GM23248 (cell line): ENCODE measurements at places on chromosomes 4 and X. TPM values are rescaled to one million over a fixed set of nuclear protein-coding genes. Genes with fewer than 3 reads are reported as not detected.

GRCh38 chrX:43553257-43553656, 102.8 kb upstream of the MAOA start:
- DNase-seq, result no peak

GRCh38 chr4:39227906-39228305, 45.6 kb downstream of the WDR19 start:
- DNase-seq, result peak; percentile 1

DNA sequence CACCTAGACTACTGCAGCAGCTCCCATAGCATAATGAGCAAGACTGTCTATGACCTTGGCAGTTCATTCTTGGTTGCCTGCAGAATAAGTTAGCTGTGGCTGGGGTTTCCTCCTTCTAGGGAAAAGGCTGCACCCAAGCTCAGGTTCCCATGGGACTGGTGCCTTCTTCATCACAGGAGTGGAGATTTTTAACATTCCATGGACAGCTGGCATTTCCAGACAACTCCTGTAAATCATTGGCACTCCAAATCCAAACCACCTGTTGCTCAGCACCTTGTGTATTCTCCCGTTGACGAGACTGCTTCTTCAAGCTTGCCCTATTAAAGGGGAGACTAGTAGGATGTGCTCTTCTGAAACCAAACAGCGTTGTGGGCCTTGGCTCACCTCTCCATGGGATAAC, 7.8 kb upstream of the NUP54 start:
- no peak for DNase-seq

- DNase-seq, result no peak
Observed at GRCh38 chr4:55030589-55030988, 94.8 kb downstream of the KDR start.

- no peak for DNase-seq
Observed at GRCh38 chr4:504076-504475, 5.1 kb downstream of the PIGG start.

STK26 gene
- polyA plus RNA-seq, result 0.74 and 1.1 TPM in 2 replicates

DNA sequence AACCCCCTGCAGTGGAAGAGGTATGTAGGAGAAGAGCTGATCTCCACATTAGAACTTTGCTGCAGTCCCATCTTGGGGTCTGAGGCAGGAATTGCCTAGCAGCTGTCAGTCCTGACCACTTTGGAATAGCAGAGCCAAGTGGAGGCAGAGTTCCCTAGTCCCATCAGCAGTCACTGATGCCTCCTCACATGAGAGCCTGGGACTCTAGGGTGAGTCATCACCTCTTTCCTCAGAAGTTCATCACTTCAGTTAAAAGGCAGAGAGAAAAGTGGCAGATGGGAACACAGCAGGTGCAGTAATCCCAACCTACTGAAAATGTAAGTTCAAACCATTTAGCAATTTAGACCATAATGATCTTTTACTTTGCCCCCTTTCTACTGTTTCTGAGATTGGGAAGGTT, 73.9 kb upstream of the MED14 start:
- DNase-seq, result peak; percentile 58

GLOD5 gene
- polyA plus RNA-seq, result not detected in 2 replicates

BST1 gene
- polyA plus RNA-seq, result 24.3 and 28.7 TPM in 2 replicates

DNA sequence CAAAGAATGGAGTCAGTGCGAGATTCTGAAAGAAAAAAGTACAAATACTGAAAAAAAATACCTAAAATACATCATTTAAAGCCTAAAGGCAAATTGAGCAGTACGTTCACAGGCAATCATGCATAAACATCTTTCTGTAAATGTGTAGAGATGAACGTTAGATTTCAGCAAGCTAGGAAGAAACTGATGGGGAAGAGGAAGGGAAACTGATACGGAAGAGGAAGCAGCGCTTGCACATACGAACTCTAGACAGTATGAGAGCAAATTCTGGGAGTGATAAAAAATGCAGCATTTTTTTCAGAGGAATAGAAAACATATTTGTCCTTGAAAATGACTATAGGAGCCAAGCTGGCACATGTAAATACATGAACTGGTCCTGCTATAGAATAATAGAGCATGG, 9.4 kb downstream of the ANKRD50 start:
- DNase-seq, result no peak

MAGED4B gene
- polyA plus RNA-seq, result 56.5 and 64.0 TPM in 2 replicates

- peak; percentile 98 for DNase-seq
Observed at GRCh38 chr4:53914313-53915016, 149.9 kb downstream of the CHIC2 start.

DNA sequence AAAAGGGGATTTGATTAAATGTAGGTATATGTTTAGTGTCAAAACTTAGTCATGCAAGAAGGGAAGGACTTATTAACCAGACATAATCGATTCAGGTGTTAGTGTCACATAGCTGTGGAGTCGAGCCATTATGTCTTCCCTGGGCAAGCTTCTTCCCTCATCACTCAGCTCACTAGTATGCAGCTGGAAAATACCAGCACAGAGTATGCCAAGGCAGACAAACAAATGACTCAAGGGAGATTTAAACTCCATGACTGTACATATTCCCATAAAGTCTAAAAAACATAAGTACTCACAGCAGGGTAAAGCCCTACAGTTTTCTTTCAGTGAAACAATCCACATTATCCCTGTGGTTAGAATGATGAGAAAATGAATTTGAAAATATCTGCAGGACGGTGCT, 304.5 kb downstream of the CBLL2 start:
- peak; percentile 84 for DNase-seq

GRCh38 chrX:94107981-94108380, 434.0 kb downstream of the FAM133A start:
- peak; percentile 0 for DNase-seq

DNA sequence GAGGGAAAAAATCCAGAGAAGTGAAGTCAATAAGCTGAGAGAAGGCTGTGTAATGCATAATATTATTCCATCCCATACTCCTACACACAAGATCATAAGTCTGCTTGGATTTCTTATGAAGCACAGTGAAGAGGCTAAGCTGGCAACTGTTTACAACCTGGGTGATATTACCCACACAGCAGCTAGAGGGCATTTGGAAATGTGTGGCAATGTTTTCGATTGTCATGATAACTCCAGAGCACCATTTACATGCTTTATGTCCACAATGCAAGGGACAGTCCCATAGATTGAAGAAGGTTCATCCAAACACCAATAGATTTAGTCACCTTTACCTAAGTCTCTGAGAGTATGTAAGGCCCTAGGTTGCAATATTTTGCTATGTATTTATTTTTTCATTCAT, 412.2 kb downstream of the PPP3CA start:
- DNase-seq, result peak; percentile 19

- no peak for DNase-seq
Observed at GRCh38 chr4:131061734-131062133, 1965.8 kb downstream of the C4orf33 start.

CEP135 gene
- polyA plus RNA-seq, result 4.7 and 5.7 TPM in 2 replicates

DNA sequence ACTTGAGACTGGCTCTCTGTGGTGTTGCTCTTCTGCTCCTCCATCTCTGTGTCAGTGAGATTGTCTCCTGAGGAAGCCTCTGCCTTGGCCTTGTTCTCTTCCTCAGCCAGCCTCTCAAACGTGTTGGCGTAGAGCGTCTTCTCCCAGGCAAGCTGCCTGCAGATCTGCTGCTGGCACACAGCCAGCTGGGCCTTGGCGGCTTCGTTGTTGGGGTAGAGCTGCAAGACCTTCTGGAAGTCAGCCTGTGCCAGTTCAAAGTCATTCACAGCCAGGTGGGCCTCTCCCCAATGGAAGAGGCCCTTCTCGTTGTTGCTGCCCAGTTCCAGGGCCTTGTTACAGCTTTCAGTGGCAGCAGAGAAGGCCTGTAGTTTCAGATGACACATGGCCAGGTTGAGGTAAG, 159.1 kb downstream of the NDST3 start:
- no peak for DNase-seq

GRCh38 chr4:170395773-170396172, 306.0 kb upstream of the AADAT start:
- no peak for DNase-seq

ZNF185 gene
- 3.7 and 4.0 TPM in 2 replicates for polyA plus RNA-seq

- DNase-seq, result peak; percentile 16
Observed at GRCh38 chrX:119249891-119250290, 13.8 kb downstream of the PGRMC1 start.

- DNase-seq, result no peak
Observed at GRCh38 chr4:110135523-110135922, 62.9 kb downstream of the ELOVL6 start.

DNA sequence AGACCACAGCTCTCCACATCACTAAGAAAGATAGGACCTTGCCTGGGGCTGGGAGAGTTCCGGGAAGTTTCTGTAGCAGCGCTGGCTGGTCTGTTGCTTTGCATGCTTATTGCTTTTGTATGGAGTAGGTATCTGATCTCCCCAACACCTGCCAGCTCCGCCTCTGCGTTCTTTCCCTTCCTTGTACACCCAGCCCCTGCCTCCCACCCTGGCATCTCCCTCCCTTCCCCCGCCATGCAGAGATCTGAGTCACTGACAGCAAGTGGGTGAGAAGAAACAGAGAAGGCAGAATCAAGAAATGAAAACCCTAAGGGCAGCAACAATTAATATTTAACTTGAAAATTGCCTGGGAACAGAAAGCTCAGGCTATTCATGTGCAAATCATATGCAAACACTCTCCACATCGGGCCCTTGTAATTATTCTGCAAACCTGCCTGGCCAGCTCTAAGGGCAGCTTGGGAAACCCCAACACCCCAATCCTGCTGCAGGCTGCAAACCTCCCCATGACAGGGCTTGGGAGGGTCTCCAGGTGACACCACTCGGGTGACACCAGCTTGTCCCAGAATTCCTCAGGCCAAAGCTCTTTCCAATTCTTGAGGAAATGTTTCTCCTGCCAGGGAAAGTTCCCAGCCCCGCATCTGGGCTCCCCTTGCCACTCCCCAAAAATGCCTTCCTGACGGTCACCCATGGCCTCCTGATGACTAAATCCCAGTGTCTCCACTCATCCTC, 257.2 kb downstream of the FBXW7 start:
- no peak for DNase-seq

- DNase-seq, result no peak
Observed at GRCh38 chr4:1613099-1613495, 71.0 kb downstream of the FAM53A start.

SHROOM3 gene
- 8.7 and 9.7 TPM in 2 replicates for polyA plus RNA-seq
